Activated CD4-positive, alpha-beta T cell treated with anti-CD3 and anti-CD28 coated beads, Interleukin-2, amount 10 ng/mL, durations not matched to agents 24 days and 14 days (primary cell): ENCODE measurements at places on chromosomes 7 and 10.

GRCh38 chr10:130739757-130740145 is 571.8 kb downstream of the TCERG1L start:
- H3K27me3 ChIP-seq = no peaks in the 10 kb centered on the region
- DNase-seq = no peak
- no peaks in the 10 kb centered on the region for H3K4me1 ChIP-seq
- H3K27ac ChIP-seq = no peak overlapping the region
- no peaks in the 10 kb centered on the region for H3K36me3 ChIP-seq
- no peak overlapping the region for H3K4me3 ChIP-seq

GRCh38 chr10:70890917-70891431 is 2.6 kb upstream of the PCBD1 start:
- no peak for DNase-seq
- H3K4me3 ChIP-seq = no peak overlapping the region
- peaks cover 25% of the 10 kb centered on the region for H3K4me1 ChIP-seq
- peaks cover 2% of the 10 kb centered on the region for H3K27me3 ChIP-seq
- H3K36me3 ChIP-seq = peaks cover 3% of the 10 kb centered on the region
- H3K27ac ChIP-seq = no peak overlapping the region

- H3K27ac ChIP-seq = no peak overlapping the region
- no peaks in the 10 kb centered on the region for H3K4me1 ChIP-seq
- no peaks in the 10 kb centered on the region for H3K36me3 ChIP-seq
Observed at GRCh38 chr7:87127019-87127418, 25.2 kb upstream of the DMTF1 start.

GRCh38 chr10:12207114-12207513 is 11.1 kb downstream of the CDC123 start:
- H3K4me1 ChIP-seq = peaks cover 30% of the 10 kb centered on the region
- no peak overlapping the region for H3K27ac ChIP-seq
- no peak overlapping the region for H3K4me3 ChIP-seq
- no peak for DNase-seq

DNA sequence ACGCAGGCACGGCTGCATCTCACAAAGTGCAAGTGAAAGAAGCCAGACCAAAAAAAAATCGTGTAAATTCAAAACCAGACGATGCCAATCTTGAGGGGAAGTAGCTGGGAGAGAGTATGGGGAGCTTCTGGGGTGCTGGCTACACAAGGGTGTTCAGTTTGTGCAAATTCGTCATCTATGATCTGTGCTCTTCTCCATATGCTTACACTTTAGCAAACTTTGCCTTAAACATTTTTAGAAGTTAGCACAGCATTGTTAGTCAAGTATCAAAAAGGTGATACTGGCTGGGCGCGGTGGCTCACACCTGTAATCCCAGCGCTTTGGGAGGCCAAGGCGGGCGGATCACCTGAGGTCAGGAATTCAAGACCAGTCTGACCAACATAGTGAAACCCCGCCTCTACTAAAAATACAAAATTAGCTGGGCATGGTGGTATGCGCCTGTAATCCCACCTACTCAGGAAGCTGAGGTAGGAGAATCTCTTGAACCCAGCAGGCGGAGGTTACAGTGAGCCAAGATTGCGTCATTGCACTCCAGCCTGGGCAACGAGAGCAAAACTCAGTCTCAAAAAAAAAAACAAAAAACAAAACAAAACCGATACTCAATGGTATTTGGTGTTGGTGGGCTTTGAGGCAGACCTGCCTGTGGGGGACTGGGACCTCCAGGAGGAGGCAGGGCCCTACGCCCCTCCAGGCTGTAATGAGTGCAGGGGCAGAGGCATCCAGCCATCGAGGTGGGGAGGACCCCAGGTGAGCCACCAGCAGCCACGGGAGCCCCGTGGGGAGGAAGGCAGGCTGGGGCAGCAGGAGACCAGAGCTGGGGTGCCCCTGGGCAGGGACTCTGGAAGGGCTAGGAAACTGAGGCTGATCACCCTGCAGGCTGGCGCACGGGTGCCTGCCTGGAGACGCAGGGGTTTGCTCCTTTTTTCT is 150.0 kb downstream of the PRKAG2 start:
- DNase-seq = no peak
- H3K27ac ChIP-seq = no peak overlapping the region
- H3K36me3 ChIP-seq = no peaks in the 10 kb centered on the region
- H3K27me3 ChIP-seq = no peaks in the 10 kb centered on the region
- H3K4me1 ChIP-seq = no peaks in the 10 kb centered on the region
- no peak overlapping the region for H3K4me3 ChIP-seq

GRCh38 chr7:117269886-117270285 is 53.0 kb downstream of the WNT2 start:
- H3K27me3 ChIP-seq = no peaks in the 10 kb centered on the region
- H3K4me3 ChIP-seq = no peak overlapping the region
- no peak overlapping the region for H3K27ac ChIP-seq
- DNase-seq = no peak
- no peaks in the 10 kb centered on the region for H3K4me1 ChIP-seq

DNA sequence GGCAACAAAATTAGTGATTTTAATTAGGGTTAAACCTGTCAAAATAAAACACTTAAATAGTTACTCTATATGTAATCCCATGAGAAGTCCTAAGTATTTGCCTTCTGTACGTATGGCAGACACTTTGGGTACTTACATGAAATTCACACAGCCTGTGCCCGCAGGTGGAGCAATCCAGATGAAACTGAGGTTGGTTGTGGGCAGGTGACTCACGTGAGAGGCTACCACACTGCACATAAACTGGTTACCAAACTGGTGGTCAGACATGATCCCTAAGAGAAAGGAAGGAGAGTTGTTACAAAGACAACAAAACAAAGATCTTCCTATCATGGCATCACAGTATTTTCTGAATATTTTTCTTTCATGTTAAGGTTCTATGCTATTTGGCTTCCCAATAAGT is 156.1 kb downstream of the RELN start:
- no peak for DNase-seq
- no peaks in the 10 kb centered on the region for H3K27me3 ChIP-seq
- no peaks in the 10 kb centered on the region for H3K4me1 ChIP-seq
- H3K36me3 ChIP-seq = no peaks in the 10 kb centered on the region
- no peak overlapping the region for H3K4me3 ChIP-seq
- no peak overlapping the region for H3K27ac ChIP-seq

GRCh38 chr7:66267249-66267648 is 62.1 kb downstream of the TPST1 start:
- H3K4me1 ChIP-seq = no peaks in the 10 kb centered on the region
- DNase-seq = no peak
- no peak overlapping the region for H3K27ac ChIP-seq
- H3K4me3 ChIP-seq = no peak overlapping the region
- H3K27me3 ChIP-seq = no peaks in the 10 kb centered on the region

DNA sequence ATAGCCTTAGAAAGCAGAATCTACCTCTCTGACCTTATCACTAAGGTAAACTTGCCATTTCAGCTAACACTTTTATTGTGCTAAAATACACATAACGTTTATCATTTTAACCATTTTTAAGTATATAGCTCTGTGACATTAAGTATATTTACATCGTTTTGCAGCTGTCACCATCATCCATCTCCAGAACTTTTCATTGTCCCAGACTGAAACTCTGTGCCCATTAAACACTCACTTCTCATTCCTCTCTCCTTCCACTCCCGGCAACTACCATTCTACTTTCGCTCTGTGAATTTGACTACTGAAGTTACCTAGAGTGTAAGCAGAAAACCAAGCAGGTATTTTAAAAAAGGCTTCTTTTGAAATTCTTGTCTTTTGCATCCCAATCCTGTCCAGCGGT is 1.3 kb downstream of the DDX50 start:
- DNase-seq = no peak
- peaks cover 39% of the 10 kb centered on the region for H3K36me3 ChIP-seq
- H3K4me1 ChIP-seq = peaks cover 46% of the 10 kb centered on the region
- peak overlapping the region; percentile 96 for H3K4me3 ChIP-seq

- no peaks in the 10 kb centered on the region for H3K36me3 ChIP-seq
- peaks cover 4% of the 10 kb centered on the region for H3K27me3 ChIP-seq
- no peak for DNase-seq
Observed at GRCh38 chr7:28900311-28900710, 57.8 kb downstream of the TRIL start.

GRCh38 chr10:124179308-124180043 is 86.1 kb upstream of the CHST15 start:
- H3K36me3 ChIP-seq = no peaks in the 10 kb centered on the region
- no peak overlapping the region for H3K27ac ChIP-seq
- H3K27me3 ChIP-seq = peaks cover 9% of the 10 kb centered on the region
- no peak for DNase-seq
- H3K4me1 ChIP-seq = peaks cover 6% of the 10 kb centered on the region

DNA sequence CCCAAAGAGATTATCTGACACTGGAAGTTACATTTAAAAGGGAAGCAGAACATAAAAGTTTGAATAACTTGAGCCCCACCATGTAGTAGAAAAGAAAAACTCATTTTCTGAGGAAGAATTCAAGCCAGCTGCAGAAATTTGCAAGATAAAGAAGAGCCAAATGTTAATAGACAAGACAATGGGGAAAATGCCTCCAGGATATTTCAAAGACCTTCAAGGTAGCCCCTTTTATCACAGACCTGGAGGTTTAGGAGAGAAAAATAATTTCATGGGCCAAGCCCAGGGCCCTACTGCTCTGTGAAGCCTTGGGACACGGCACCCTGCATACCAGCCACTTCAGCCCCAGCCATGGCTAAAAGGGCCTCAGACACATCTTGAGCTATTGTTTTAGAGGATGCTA is 18.4 kb upstream of the AKR1C1 start:
- H3K27ac ChIP-seq = no peak overlapping the region
- H3K36me3 ChIP-seq = no peaks in the 10 kb centered on the region
- H3K4me1 ChIP-seq = no peaks in the 10 kb centered on the region

- DNase-seq = no peak
- H3K27me3 ChIP-seq = peaks cover 11% of the 10 kb centered on the region
- no peaks in the 10 kb centered on the region for H3K4me1 ChIP-seq
- no peaks in the 10 kb centered on the region for H3K36me3 ChIP-seq
- no peak overlapping the region for H3K4me3 ChIP-seq
- no peak overlapping the region for H3K27ac ChIP-seq
Observed at GRCh38 chr10:98296524-98296923, 28.5 kb upstream of the LOXL4 start.

- H3K36me3 ChIP-seq = no peaks in the 10 kb centered on the region
- no peaks in the 10 kb centered on the region for H3K4me1 ChIP-seq
- no peak overlapping the region for H3K4me3 ChIP-seq
Observed at GRCh38 chr7:37580376-37580775, 103.2 kb upstream of the GPR141 start.

- H3K27me3 ChIP-seq = no peaks in the 10 kb centered on the region
- no peaks in the 10 kb centered on the region for H3K36me3 ChIP-seq
- H3K4me1 ChIP-seq = peaks cover 43% of the 10 kb centered on the region
- peak overlapping the region; percentile 96 for H3K27ac ChIP-seq
Observed at GRCh38 chr7:143280160-143280559, 4.6 kb upstream of the TMEM139 start.

GRCh38 chr10:70404787-70405036 is 767 bp downstream of the EIF4EBP2 start:
- no peaks in the 10 kb centered on the region for H3K27me3 ChIP-seq
- peak overlapping the region; percentile 96 for H3K27ac ChIP-seq
- DNase-seq = no peak
- H3K4me3 ChIP-seq = peak overlapping the region; percentile 98

DNA sequence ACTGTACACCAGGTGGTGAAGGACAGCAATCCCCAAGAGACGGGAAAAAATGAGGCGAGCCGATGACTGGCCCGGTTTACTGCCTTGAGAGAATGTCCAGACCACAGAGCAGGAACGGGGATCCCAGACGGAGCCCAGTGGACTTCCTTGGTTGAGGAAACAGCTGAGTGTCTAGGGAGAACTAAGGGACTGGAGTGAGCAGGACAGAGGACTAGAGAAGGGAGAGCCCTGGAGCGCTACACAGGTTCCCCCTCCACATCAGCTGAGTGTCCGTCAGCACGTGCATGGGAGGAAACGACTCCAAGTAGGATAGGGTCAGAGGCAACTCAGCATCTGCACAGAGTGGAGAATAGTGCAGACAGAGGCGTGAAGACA is 7.1 kb upstream of the WDR86 start:
- H3K4me1 ChIP-seq = peaks cover 15% of the 10 kb centered on the region
- H3K27me3 ChIP-seq = peaks cover 50% of the 10 kb centered on the region
- H3K27ac ChIP-seq = no peak overlapping the region
- H3K4me3 ChIP-seq = no peak overlapping the region
- no peaks in the 10 kb centered on the region for H3K36me3 ChIP-seq

DNA sequence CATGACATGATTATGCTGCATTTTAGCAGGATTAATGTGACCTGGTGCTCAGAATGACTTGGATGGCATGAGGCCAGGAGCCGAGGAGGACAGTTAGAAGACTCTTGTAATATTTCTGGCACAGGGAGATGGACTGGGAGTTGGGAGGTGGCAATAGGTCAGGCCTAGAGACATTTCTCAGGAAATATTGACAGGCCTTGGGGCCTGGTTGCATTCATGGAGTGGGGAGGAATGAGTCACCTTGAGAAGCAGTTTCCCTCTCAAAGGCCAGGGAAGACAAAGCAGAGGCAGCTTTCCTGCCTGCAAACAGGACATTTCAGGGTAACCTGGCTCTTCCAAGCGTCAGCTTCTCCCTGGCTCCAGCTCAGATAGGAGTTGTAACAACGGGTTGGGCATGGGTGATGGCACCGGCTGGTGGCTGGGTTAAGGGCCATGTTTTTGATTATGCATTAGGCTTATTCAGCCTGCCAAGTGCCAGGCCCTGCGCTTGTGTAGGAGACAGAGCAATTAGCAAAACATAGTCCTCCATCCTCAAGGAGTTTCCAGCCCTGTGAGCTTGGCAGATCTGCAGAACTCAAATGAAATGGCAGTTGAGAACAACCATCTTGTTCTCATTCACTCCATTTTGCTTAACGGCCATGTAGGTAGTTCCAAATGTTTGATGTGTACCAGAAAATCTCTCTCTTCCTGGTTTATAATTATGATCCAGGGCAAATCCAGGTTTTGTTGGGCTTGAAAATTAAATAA is 38.2 kb downstream of the HK1 start:
- no peak for DNase-seq
- H3K4me1 ChIP-seq = peaks cover 27% of the 10 kb centered on the region
- H3K27me3 ChIP-seq = no peaks in the 10 kb centered on the region
- H3K4me3 ChIP-seq = no peak overlapping the region
- H3K36me3 ChIP-seq = peaks cover 8% of the 10 kb centered on the region

- no peaks in the 10 kb centered on the region for H3K27me3 ChIP-seq
- H3K4me3 ChIP-seq = no peak overlapping the region
- DNase-seq = no peak
- H3K36me3 ChIP-seq = no peaks in the 10 kb centered on the region
- H3K4me1 ChIP-seq = peaks cover 9% of the 10 kb centered on the region
Observed at GRCh38 chr10:35492386-35493195, 112.5 kb upstream of the GJD4 start.

DNA sequence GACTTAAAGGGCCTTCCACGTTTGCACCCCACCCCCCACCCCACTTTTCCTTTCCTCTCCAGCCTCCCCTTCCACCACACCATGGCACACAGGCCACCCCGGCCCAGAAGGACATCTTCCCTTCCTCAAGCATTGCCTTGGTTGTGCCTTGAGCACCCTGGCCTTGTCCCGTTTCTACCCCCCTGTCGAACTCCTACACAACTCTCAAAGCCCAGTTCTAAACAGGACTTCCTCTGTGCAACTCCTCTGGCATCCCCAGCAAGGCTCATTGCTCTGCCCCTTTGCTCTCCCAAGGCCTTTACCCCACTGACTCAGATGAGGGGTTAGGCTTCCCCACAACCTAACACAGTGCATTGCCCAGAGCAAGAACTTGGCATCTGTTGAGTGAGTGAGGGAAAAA is 136.1 kb downstream of the HERPUD2 start:
- H3K27me3 ChIP-seq = peaks cover 21% of the 10 kb centered on the region
- no peak overlapping the region for H3K4me3 ChIP-seq
- DNase-seq = no peak
- H3K27ac ChIP-seq = no peak overlapping the region
- peaks cover 2% of the 10 kb centered on the region for H3K4me1 ChIP-seq
- H3K36me3 ChIP-seq = no peaks in the 10 kb centered on the region

- no peaks in the 10 kb centered on the region for H3K36me3 ChIP-seq
- no peak overlapping the region for H3K27ac ChIP-seq
- no peak for DNase-seq
- no peak overlapping the region for H3K4me3 ChIP-seq
- H3K4me1 ChIP-seq = peaks cover 7% of the 10 kb centered on the region
Observed at GRCh38 chr7:152395112-152395511, 40.7 kb downstream of the KMT2C start.
